Stimulated activated naive CD4-positive, alpha-beta T cell (primary cell): ENCODE measurements at places on chromosomes 13 and 19.

DNA sequence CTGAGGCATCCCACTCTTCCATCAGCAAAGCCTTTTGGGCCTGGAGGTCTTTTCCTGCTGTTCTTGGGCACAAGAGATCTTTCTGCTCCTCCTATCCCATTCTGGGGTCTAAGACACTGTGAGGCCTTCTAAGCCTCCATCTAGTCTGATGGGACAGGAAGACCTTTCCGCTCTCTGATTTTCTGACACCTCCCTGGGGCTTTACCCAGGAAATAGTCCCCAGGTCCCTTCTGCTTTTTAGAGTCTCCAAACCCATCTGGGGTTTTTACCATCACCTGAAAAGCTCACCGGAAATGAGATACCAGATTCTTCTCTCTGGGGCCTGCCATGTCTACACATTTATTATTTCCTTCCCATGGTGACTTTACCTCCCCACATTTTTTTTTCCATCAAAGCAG lies 21.1 kb downstream of the CLEC17A start:
- DNase-seq, result no peak

DNA sequence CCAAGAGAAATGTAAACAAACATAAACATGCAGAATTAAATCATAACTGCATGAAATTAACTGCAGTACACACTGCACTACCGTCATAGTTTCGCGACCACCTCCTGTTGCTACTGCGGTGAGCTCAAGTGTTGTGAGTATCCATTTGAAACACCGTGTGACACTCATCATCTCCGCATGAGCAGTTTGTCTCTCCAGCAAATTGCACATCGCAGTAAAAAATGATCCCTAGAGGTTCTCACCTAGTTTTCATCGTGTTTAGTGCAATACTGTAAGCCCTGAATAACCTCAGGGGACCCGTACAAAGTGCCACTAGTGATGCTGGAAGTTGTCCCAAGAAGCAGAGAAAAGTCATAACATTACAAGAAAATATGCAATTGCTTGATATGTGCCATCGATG lies 147.7 kb downstream of the DPF1 start:
- DNase-seq, result no peak

DNA sequence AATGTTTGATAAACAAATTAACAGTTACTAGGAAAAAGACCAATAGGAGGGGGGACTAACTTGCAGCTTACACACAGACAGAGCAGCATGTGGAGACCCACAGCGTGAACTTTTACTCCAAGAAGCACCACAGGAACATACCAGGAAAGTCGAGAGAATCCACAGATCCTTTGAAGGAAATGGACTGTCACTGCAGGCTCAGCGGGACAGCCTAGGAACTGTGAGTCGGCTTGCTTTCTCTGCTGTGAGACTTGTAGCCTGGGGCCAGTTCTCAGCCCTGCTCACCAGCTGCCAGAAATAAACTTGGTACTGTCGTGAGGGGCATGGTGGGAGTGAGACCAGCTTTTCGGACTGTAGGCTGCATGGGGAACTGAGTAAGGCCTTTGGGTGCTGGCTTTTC lies 1211.5 kb downstream of the PCDH17 start:
- no peak for DNase-seq

- DNase-seq, result no peak
Observed at GRCh38 chr13:43831088-43831487, 44.3 kb upstream of the ENOX1 start.

DNA sequence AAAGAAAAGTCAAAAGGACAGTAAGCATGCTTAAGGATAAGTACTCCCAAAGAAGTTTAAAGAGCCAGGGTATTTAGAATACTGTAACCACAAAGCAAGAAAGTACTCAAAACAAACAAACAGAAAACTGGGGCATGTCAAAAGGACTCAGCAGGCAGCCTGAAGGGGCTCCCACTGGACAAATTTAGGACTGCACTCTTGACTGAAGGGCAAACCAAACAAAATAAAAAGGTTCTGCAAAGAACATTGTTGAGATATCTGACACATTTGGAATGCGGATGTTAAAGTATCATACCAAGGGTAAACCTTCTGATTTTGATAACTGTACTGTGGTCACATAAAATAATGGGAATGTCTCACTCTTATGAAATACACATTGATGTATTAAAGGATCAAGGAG lies 157.4 kb downstream of the TNFSF13B start:
- DNase-seq, result no peak

- DNase-seq, result no peak
Observed at GRCh38 chr19:33522371-33522662, 726 bp upstream of the PEPD start.

- no peak for DNase-seq
Observed at GRCh38 chr13:105193026-105193425, 1342.4 kb downstream of the EFNB2 start.

GRCh38 chr19:389255-389934 lies 19.6 kb downstream of the C2CD4C start:
- DNase-seq, result no peak

- no peak for DNase-seq
Observed at GRCh38 chr13:38767506-38768265, 80.8 kb downstream of the FREM2 start.

- no peak for DNase-seq
Observed at GRCh38 chr19:16316506-16316882, 8.1 kb upstream of the KLF2 start.

- DNase-seq, result no peak
Observed at GRCh38 chr13:80276371-80277289, 64.3 kb downstream of the SPRY2 start.

DNA sequence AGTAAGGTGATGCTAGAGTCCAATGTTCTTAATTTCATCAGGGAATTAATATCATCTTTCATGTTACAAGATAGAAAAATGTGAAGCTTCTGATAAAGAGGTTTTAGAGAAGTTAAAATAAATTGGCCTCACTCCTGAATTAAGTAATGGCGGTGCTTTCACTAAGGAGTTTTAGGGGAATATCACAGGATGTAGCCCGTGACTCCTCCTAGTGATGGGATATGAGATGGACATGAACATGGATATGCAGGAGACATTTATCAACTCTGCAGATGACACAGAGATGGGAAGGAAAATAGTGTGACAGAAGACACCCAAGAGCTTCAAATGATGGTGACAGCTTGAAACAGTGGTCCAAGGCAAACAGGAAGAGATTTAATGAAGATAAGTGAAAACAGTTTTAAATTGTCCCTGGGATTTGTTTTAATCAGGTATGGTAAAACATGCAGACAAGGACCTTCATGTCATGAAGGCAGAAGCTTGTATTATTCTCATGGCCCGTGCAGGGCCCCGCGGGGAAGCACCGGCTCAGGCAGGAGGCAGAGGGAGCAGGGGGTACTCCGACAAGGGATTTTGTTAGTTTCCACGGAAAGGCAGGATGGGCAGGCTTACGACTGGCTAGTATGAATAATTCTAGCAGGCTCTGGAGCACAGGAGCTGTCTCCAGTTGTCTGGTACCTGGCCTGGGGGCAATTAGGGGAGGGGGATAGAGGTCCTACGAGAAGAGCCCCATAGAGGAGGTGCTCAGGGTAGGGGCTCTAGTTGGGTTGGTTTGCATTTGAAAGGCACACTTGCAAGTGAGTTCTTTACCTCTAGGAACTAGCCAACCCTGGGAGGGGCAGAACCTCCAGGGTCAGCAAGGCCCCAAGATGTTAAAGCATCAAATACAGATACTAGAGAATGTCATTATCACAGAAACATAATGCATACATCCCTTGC lies 38.7 kb upstream of the FARP1 start:
- no peak for DNase-seq

GRCh38 chr13:81664872-81665271 lies 1323.9 kb upstream of the SPRY2 start:
- DNase-seq, result no peak

- no peak for DNase-seq
Observed at GRCh38 chr13:112722433-112723263, 32.8 kb downstream of the ATP11A start.

- DNase-seq, result no peak
Observed at GRCh38 chr19:2191456-2192310, 27.9 kb downstream of the DOT1L start.
